Ammon's horn (tissue), 1 donor: ENCODE measurements at places on chromosomes 16 and 17.

DNA sequence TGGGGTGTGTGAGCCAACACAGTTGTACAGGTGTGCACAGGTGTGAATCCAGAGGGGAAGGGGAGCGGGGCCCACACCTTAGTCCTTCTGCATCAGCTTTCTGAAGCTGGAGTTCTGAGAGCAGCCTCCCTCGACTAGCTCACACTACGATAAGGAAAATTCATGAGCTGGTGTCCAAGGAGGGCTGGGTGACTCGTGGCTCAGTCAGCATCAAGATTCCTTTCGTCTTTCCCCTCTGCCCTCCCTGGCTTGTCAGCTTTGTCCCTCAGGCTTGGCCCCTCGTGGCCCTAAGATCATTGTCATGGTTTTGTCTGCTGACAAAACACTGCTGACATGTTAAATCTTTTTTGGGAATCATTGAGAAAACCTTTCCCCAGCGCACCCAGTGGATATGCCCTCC, 47.5 kb downstream of the OR1D5 start:
- DNase-seq = no peak

- DNase-seq = no peak
These were observed 45.9 kb upstream of the B4GALNT2 start for GRCh38 chr17:49086649-49087048.

DNA sequence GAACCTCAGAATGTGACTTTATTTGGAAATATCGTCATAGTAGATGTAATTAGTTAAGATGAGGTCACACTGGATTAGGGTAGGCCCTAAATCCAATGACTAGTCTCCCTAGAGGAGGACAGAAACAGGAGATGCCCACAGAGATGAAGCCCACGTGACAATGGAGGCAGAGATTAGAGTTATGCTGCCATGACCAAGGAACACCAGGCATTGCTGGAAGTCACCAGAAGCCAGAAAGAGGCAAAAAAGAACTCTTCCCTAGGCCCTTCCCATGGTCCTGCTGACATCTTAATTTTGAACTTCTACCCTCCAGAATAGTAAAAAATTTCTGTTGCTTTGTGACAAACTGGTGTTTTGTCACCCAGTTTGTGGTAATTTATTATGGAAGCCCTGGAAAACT, 49.6 kb downstream of the IKZF3 start:
- DNase-seq = no peak

GRCh38 chr17:38900978-38901656, 24.3 kb upstream of the LASP1NB start:
- DNase-seq = no peak

GRCh38 chr16:27231692-27232060, 28.4 kb downstream of the KDM8 start:
- DNase-seq = no peak

- no peak for DNase-seq
These were observed 13.3 kb downstream of the TVP23A start for GRCh38 chr16:10805334-10805733.

GRCh38 chr16:57167538-57167937, 18.3 kb downstream of the PSME3IP1 start:
- DNase-seq = no peak

- DNase-seq = no peak
These were observed 251.1 kb upstream of the CDH5 start for GRCh38 chr16:66115373-66115772.

DNA sequence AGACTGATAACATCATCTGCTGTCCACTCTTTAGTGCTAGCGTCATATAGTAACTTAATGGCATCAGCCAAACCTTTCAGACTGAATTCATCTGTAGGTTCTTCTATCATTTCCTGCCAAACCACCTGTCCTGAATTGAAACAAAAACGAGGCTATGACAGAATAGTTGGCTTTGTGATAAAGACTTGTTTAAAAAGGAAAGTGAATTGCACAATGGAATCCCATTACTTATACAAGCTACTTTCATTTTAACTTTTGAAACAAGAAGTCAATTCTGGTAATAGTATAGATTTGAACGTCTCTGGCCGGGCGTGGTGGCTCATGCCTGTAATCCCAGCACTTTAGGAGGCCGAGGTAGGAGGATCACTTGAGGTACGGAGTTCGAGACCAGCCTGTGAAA, 18.2 kb downstream of the LASP1NB start:
- DNase-seq = no peak

- no peak for DNase-seq
These were observed 131.0 kb downstream of the C16orf78 start for GRCh38 chr16:49504626-49505025.

GRCh38 chr17:19260958-19261357, 23.8 kb downstream of the EPN2 start:
- DNase-seq = no peak

DNA sequence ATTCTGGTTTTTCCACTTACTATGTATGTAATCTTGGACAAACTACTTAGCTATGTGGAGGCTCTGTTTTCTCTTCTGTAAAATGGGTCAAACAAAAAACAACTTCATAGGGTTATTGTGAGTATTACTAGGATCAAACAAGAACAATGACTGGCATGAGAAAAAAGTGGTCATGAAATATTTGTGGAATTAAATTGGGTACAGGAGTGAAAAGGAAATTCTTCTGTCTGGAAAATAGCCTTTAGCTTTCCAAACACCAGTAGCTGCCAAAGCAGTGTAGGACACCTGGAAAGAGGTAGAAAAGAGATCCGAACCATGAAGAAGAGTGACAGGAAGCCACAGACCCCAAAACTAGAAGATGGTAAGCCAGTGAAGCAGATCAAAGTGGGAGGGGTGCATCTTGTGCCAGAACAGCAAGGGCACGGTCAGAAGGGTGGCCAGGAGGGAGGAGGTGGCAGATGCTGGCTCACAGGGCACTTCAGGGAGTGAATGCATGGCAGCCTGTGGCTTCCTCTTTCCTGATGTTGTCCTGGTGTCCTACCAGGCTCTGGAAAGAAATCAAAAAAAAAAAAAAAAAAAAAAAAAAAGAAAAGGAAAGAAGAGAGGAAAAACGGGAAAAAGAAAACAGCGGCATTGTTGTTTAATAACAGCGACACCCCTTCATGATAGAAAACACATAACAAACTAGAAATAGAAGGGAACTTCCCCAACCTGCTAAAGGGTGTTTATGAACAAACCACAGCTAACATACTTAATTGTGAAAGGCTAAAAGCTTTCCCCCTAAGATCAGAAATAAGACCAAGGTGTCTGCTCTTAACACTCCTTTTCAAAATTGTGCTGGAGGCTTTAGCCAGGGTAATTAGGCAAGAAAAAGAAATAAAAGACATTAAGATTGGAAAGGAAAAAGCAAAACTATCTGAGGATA, 67.9 kb downstream of the PCTP start:
- no peak for DNase-seq

DNA sequence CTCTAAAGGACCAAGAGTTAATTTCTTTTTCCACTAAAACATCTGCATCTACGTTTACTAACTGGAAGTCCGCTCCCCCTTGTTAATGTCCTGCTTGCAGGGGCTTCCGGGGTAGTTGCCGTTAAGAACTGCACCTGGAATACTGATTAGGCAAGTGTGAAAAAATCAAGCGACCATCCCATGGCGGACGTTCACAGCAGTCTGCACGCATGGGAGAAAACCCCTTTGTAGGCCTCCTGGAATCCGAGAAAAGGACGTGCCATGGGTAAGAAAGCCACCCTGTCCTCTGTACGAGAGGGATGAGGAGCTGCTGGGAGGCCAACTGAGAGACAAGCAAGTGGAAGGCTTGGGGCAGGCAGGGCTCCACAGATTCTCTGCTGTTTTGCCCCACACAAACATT, 14.9 kb downstream of the SNN start:
- no peak for DNase-seq

- no peak for DNase-seq
These were observed 55.2 kb downstream of the PRMT7 start for GRCh38 chr16:68366062-68366461.

GRCh38 chr16:1444730-1445517, 568 bp upstream of the CCDC154 start:
- DNase-seq = no peak

DNA sequence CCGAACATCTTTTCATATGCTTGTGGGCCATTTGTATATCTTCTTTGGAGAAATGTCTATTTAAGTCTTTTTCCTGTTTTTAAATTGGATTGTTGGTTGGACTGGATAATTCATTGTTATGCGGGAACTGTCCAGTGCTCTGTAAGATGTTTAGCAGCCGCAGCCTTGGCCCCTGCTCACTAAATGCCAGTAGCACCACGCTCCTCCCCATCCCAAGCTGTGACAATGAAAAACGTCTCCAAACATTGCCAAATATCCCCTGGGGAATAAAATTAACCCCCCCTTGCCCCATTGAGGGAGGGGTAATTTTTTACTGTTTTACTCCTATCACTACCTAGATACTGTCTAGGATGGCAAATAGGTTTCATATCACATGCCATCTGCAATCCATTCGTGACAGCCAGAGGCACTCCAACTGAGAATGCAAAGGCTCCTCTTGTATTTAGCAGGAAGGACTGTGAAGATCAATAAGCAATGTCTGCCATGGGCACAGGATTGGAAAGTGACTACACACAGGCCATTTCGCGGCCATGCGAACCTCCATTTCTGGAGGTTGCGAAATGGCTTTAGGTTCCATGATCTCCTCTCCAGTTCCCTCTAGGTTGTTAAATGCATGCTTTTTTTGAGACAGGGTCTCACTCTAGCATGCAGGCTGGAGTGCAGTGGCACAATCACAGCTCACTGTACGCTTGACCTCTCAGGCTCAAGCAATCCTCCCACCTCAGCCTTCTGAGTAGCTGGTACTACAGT, 9.3 kb downstream of the PLXDC1 start:
- DNase-seq = no peak

DNA sequence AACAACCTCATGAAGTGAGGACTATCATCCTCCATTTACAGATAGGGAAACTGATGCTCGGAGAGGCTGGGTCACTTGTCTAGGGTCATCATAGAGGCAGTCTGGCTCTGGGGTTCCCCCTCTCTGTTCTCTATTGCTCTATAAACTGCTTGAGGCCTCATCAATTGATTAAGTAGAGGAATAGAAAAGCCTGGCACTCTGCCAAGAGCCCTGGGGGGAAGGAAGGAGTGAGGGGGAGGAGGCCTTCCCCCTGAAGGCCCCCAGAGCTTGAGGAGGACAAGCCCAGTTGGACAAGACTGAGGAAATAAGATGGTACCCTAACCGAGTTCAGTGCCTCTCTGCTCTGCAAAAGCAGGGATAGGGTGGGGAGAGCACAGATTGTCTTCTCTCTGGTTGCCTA, 21.0 kb downstream of the SDK2 start:
- no peak for DNase-seq
